ENCODE measurements at places on chromosomes 3 and 15.

DNA sequence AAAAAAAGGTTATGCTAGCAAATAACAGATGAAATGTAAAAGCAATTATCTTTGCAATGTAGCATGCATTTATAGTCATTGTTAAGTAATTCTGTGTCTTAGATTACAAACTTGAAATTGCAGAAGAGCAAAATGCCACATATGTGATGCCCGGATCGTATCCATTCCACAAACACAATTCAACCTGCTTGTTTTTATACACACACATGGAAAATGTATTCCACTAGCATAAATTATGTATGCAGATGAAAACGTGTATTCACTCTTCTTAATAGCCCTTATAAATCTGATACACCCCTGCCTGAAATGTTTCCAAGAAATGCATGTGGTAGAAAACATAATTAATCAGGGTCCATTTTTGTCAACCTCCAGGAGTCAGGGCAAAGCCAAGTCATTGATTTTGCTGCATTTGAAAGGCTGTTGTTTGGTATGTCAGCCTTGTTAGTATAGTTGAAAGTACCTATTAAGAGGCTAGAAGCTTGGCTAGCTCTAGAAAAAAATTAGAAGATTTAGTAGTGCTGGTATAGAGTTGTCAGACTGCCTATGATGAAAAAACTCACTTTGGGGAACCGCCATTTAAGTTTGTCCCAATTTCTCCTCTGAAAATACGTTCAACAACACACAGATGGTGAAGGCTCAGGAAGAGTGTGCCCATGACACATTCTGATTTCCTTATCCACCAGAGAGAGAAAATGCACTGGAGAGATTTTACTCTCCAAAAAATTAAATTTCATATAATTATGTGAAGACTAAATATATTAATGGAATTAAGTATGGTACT, 69.2 kb upstream of the TMC3 start:
- no peak for DNase-seq

- DNase-seq: no peak
Measured at GRCh38 chr3:56693750-56694149, 10.7 kb upstream of the TASOR start.

- DNase-seq: no peak
Measured at GRCh38 chr3:37249717-37250116, 75.3 kb upstream of the LRRFIP2 start.

DNA sequence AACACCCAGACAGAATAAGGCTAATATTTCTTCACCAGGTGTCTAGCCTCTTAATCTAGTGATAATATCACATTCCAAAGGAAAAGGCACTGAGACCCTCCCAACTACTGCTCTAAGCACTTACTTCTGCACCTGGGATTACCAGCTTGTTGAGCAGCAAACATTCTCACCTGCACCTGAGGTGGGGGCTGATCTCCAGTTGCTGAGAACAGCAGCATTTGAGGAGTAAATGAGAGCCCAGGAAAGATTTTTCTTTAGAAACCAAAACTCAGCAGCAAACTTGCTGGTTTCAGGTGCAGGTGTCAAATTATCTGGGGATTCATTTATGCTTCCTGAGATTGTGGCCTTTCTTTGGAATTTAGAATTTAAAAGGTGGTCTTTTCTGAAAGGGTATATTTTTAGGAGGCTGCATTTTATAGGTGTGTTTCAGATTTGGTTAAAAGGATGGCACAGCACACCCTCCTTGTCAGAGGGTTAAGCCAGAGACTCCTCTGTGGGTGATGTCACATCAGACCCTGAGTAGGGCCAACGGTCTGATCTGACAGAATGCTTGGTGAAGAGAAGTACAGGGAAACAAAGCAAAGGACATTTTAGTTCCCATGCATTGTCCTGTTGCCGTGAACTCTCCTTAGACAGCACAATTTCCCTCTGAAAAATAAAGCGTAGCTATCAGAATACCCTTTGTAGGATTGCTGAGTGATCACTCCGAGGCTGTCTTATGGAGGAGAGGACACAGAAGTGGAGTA, 411.0 kb upstream of the ATP11B start:
- no peak for DNase-seq

- peak; percentile 16 for DNase-seq
Measured at GRCh38 chr3:184562878-184563560, 1.4 kb downstream of the EPHB3 start.

DNA sequence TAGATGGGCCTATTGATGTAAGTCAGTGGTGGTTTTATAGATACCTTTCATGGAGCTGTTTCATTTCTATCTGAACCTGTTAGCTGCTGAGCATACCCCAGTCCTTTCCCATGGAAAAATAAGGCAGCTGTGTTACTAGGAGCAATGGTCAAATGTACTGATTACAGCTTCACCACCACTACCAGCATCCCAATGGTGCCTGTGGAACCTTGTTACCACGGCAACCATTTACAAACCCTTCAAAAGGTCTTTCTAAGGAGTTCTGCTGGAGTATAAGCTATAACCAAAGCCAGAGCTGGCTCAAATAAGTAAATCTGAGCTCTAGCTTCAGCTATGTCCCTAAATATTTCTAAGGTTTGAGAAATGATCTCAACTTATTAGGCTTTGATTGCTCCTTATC, 133.4 kb upstream of the ACP3 start:
- DNase-seq: no peak

DNA sequence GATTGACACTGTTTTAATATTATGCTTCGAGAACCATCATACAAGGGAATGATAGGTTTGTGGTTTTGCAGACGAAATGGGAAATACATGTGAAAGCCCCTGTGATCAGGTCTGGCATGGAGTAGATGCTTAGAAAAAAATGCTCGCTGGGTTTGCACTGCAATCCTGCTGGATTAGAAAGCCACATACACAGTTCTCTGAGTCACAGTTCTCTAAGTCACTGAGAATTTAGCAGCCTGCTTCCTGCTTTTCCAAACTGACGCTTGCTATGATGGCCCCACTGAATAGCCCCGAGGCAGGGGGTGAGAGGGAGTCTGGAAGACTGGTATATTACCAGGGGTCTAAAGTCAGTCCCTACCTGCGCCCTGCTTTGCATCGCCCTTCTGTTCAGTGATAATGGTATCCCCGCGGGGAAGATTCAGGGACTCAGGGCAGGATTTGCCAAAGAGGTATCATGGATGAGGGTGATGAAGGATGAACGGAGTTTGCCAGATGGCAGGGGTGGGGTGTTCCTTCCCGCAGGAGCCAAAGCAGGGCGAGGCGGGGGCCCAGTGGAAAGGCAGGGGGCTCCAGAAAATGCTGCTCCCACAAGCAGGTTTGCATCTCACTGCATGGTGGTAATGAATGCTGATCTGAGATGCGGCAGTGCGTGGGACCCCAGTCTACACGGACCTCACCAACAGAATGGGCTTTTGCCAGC, 82.3 kb downstream of the IQSEC1 start:
- no peak for DNase-seq

GRCh38 chr15:90838139-90838538, 30.2 kb upstream of the FURIN start:
- DNase-seq: no peak

GRCh38 chr15:53559364-53560277, 199.8 kb downstream of the WDR72 start:
- DNase-seq: no peak

GRCh38 chr3:35307296-35307695, 332.0 kb upstream of the ARPP21 start:
- no peak for DNase-seq

GRCh38 chr3:106457281-106458180, 588.7 kb upstream of the CBLB start:
- DNase-seq: no peak

DNA sequence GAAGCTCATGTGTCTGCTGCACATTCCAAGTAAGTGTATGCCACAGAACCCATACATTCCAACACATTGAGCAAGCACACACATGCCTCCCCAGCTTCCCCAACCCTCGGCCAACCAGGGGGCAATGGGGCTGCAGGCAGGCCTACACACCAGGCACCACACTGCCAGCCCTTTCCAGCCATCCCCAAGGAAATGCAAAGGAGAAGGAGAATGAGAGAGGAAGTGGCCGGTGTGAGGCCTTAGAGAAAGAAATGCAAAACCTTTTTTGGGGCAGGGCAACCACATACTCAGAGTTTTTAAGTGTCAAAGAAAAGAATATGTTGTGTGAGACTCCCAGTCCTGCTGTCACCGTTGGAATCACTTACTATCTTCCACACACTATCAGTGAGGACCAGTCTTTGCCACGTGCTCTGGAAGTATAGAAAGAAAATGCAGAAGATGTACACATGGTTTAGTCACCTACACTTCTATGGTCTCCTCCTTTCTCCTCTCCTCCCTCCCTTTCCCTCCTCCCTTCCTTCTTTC, 11.1 kb downstream of the IGF2BP2 start:
- no peak for DNase-seq

DNA sequence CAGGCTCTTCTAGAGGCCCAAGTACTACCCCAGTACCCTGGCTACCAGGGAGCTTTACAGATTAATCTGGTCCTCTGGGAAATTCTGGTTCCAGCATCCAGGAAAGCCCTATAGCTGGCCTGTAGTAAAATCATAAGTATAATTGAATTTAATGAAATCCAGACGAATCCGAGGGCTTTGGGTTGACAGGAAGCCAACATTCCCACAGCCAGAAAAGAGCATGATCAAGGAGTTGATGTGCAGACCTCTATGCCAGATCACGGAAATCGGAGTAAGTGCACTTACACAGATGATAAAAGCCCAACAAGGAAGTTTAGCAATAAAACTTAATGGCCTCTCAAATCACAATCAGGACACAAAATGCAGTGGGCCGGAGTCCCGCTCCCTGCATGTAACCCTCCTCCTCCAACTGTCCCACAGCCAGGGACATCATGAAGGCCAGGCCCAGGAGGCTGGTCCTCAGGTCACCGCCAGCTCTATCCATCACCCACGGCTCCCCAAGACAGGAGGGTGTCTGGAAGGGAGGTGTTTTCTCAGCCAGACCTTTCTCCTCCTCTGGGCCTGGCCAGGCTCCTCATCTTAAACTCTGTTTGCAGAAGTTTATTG, 62.8 kb upstream of the SEC22A start:
- DNase-seq: peak; percentile 10

GRCh38 chr15:67732164-67732563, 93.1 kb upstream of the SKOR1 start:
- no peak for DNase-seq

DNA sequence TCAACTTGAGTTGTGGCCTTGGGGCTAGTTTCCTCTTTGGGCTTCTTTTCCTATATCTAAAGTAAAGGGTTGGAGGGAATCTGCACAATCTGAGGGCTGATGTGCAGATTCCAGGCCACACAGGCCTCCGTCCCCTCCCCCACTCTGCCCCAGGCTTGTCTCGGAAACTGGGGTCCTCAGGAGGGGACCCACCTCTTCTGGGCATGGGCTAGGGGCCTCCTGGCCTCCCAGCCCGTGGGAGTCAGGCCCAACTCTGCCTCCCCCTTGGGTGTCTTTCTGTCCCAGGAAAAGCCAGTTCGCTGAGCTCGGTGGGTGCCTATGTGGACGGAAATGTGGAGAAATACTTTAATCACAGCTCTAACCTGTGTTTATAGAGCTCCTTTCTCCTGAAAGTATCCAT, 4.8 kb downstream of the SMAD6 start:
- DNase-seq: no peak

DNA sequence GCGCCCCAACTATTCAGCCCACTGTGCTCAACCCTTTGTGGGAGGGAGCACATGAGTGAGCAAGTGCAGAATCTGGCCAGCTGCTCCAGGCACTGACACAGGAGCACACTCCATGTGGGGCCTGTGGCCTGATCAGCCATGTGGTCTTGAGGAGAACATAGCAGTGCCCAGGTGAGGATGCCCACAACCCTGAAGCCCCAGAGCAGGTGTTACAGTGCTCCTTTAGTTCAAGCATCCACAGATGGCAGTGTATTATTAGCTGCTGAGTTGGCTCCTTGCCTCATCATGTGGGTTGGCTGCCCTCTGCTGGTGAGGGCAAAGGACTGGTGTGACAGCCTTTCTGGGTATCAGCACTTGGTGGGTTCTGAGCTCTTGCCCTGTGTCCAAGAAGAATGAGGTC, 1588.2 kb downstream of the SI start:
- no peak for DNase-seq

GRCh38 chr3:31331278-31331677, 201.4 kb upstream of the STT3B start:
- DNase-seq: no peak

DNA sequence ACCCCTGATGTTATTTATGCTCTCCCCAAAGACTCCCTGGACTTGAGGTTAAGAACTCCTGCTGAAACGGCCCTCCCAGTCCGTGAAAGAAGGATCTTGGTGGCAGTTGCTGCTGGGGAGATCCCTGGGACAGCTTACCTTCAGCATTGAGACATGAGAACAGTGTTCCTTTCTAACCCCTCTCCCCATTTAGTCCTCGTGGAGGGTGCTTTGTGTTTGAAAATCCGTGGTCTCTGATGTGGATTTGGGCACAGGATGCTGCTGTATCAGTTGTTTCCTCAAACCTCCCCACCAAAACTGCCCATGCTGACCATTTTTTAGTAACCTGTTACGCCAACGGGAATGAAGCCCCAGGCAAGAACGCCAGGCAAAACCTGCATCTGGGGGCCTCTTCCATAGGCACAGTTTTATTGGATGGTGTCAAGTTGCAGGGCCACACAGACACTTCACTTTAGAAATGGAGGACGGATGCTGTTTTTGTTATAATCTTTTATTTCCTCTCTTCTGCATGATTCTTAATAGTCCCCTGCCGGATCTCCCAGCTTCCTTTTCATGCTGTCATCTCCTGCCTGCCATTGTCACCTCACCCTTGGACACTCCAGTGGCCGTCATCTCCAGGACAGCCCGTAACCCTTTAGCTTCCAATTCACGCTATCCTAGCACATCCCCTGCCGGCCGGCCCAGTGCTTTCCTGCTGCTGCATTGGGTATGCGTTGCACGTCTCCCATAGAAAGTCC, 31.7 kb upstream of the CEMIP start:
- no peak for DNase-seq

DNA sequence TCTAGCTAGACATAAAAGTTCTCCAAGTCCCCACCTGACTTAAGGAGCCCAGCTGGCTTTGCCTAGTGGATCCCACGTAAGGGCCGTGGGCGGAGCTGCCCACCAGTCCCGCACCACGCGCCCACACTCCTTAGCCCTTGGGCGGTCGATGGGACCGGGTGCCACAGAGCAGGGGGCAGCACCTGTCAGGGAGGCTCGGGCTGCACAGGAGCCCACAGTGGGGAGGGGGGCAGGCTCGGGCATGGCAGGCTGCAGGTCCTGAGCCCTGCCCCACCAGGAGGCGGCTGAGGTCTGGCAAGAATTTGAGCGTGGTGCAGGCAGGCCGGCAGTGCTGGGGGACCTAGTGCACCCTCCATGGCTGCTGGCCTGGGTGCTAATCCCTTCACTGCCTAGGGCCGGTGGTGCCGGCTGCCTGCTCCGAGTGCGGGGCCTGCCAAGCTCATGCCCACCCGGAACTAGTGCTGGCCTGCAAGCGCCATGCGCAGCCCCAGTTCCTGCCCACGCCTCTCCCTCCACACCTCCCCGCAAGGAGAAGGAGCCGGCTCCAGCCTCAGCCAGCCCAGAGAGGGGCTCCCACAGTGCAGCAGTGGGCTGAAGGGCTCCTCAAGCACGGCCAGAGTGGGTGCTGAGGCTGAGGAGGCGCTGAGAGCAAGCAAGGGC, 78.7 kb downstream of the SLC6A1 start:
- no peak for DNase-seq

DNA sequence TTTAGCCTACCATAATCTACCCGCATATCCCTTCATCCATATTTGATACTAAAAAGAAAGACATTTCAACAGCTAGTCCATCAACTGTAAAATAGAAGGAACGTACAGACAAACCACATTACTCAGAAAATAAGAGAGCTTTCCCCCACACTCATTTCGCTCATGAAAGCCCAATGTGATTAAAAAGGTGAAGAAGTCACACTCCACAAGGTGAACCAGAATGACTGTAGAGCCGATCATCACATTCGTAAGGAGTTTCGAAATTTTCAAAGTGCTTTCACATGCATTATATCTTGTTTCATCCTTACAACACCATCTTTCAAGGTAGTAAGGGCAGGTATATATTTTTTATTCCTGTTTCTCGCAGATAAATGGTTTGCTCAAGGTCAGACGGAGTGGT, 225.3 kb downstream of the FOXP1 start:
- no peak for DNase-seq

All from DMS79 treated with DMSO at 0.1 percent for 48 hours (cell line).